ENCODE measurements at places on chromosomes 1 and 21. TPM values are rescaled to one million over a fixed set of nuclear protein-coding genes. Genes with fewer than 3 reads are reported as not detected.

TEX38 gene
- not detected for total RNA-seq

GJA5 gene
- total RNA-seq: 34.1 TPM

IFNAR1 gene
- total RNA-seq: 44.8 TPM

NMNAT2 gene
- total RNA-seq: 1.6 TPM

DYNLT5 gene
- 1.0 TPM for total RNA-seq

DNA sequence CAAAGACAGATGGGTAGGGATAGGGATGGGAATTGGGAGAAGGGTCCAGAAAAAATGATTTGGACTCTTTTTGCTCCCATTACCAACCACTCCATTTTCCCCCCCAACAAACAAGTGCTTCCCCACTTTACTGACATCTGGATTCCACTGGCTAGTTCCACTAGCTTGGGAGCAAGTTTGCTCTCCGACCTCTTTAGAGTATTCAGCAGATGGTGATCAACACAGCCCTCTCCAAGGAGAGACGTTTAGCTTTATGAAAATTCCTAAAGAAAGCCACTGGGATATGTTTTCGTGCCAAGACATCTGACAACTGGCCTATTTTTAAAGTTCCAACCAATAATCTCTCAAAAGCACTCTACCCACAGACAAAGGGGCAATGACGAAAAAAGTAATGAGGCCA, 50.3 kb downstream of the ITPKB start:
- H3K27ac ChIP-seq: peak overlapping the region; percentile 71
- no peak for DNase-seq
- no peaks in the 10 kb centered on the region for H3K36me3 ChIP-seq
- H3K27me3 ChIP-seq: no peaks in the 10 kb centered on the region
- H3K4me3 ChIP-seq: no peak overlapping the region

DNA sequence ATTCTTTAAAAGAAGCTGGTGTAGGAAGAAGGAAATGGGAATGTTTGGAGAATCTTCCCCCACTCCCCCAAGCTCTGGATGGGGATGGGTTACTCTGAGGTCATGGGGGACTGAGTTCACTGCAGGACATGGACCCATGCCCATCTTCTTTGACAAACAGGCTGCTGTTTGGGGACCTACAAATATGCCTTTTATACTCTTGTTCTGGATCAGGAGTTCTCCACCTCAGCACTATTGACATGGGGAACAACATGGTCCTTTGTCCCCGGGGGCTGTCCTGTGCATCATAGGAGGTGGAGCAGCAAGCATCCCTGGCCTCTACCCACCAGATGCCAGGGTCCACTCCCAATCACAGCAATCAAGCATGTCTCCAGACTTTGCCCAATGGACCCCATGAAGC, 365.8 kb upstream of the C1orf174 start:
- no peaks in the 10 kb centered on the region for H3K36me3 ChIP-seq
- no peak for DNase-seq
- H3K4me1 ChIP-seq: no peaks in the 10 kb centered on the region
- no peak overlapping the region for H3K4me3 ChIP-seq
- peaks cover 4% of the 10 kb centered on the region for H3K27me3 ChIP-seq

DNA sequence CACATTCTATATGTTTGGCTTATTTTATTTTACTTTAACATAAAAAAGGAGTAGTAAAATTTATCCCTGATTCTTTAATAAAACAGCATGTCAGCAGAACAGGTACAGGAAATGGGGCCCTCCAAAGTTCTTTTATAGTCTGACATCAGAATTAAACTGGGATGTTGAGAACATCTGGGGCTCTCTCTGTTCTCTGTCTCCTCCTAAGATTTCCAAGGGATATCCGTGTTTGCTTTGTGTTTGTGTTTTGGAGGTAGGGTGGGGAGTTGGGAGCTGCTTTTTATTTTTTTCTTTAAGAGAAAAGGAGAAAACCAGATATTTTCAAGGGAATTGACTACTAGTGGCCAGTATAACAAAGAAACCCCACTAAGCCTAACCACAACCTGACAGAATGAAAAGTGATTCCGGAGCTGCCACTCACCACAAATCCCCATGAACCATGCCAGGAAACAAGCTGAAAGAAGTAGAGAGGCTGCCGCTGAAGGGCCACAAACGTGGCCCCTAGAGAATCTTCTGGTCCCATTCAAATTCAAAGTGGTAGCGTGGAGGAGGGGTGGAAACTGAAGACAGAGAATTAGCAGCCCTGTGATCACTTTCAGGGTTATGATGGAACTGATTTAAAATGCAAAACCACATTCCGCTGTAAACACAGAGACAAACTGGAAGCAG, 369.6 kb upstream of the ADGRL2 start:
- H3K36me3 ChIP-seq: no peaks in the 10 kb centered on the region
- H3K4me1 ChIP-seq: no peaks in the 10 kb centered on the region

DNA sequence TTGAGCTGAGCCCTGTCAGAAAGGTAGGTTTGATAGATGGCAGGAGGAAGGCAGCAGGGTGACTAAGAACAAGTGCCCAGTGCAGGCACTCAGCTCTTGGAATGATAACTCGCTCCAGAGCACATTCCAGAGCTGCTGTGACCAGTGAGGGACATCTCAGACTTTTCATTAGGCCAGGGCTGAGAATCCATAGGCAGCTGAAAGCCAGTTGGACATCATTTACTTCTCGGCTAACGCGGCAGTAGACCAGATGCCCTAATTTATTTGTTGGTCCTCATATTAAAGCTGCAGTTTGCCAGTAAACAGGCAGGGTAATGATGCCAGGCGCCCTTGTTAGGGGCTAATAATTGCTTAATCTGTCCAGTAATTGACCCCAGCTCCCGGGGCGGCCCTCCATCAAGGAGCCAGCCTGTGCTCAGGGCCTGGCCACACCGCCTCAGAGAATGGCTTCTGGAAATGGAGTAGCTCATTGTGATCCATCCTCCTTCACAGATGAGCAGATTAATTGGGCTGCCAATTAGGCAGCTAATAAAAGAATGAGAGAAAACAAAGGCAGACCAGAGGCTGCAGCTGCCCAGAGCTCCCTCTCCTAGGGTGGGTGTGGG, 122.0 kb downstream of the BEND5 start:
- H3K4me1 ChIP-seq: no peaks in the 10 kb centered on the region
- no peaks in the 10 kb centered on the region for H3K27me3 ChIP-seq
- H3K36me3 ChIP-seq: no peaks in the 10 kb centered on the region
- no peak for DNase-seq
- no peak overlapping the region for H3K27ac ChIP-seq

GRCh38 chr1:166884040-166884642, 8.1 kb upstream of the TADA1 start:
- H3K4me3 ChIP-seq: peak overlapping the region; percentile 32
- peak; percentile 28 for DNase-seq
- peaks cover 12% of the 10 kb centered on the region for H3K27me3 ChIP-seq
- H3K4me1 ChIP-seq: no peaks in the 10 kb centered on the region
- H3K36me3 ChIP-seq: no peaks in the 10 kb centered on the region

GRCh38 chr21:38300141-38300578, 43.4 kb downstream of the KCNJ15 start:
- H3K27ac ChIP-seq: no peak overlapping the region
- H3K36me3 ChIP-seq: no peaks in the 10 kb centered on the region
- H3K4me1 ChIP-seq: no peaks in the 10 kb centered on the region
- no peak overlapping the region for H3K4me3 ChIP-seq
- no peak for DNase-seq

- H3K27ac ChIP-seq: no peak overlapping the region
- H3K4me3 ChIP-seq: no peak overlapping the region
- H3K36me3 ChIP-seq: no peaks in the 10 kb centered on the region
- no peak for DNase-seq
Measured at GRCh38 chr1:147641695-147642592, 28.4 kb downstream of the ACP6 start.

DNA sequence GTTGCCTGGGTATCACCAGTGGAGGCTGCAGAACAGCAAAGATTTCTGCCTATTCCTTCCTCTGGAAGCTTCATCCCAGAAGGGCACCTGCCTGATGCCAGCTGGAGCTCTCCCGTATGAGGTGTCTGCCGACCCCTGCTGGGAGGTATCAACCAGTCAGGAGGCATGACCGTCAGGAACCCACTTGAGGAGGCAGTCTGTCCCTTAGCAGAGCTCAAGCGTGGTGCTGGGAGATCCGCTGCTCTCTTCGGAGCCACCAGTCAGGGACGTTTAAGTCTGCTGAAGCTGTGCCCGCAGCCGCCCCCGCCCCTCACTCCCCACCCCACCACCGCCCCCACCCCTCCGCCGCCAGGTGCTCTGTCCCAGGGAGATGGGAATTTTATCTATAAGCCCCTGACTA, 23.1 kb upstream of the HFM1 start:
- H3K4me1 ChIP-seq: no peaks in the 10 kb centered on the region
- no peak for DNase-seq
- H3K4me3 ChIP-seq: no peak overlapping the region
- H3K36me3 ChIP-seq: no peaks in the 10 kb centered on the region
- peaks cover 2% of the 10 kb centered on the region for H3K27me3 ChIP-seq
- no peak overlapping the region for H3K27ac ChIP-seq

GRCh38 chr1:1058921-1059493, 15.1 kb downstream of the RNF223 start:
- H3K4me1 ChIP-seq: peaks cover 3% of the 10 kb centered on the region
- no peaks in the 10 kb centered on the region for H3K36me3 ChIP-seq
- H3K27ac ChIP-seq: no peak overlapping the region
- peaks cover 20% of the 10 kb centered on the region for H3K27me3 ChIP-seq

- no peak overlapping the region for H3K27ac ChIP-seq
- H3K27me3 ChIP-seq: no peaks in the 10 kb centered on the region
- DNase-seq: no peak
- H3K4me1 ChIP-seq: no peaks in the 10 kb centered on the region
- H3K4me3 ChIP-seq: no peak overlapping the region
Measured at GRCh38 chr1:236862615-236863211, 67.6 kb downstream of the MTR start.

GRCh38 chr1:164617377-164618201, 58.6 kb downstream of the PBX1 start:
- H3K4me1 ChIP-seq: peaks cover 3% of the 10 kb centered on the region
- no peaks in the 10 kb centered on the region for H3K36me3 ChIP-seq
- no peaks in the 10 kb centered on the region for H3K27me3 ChIP-seq
- peak overlapping the region; percentile 49 for H3K27ac ChIP-seq
- H3K4me3 ChIP-seq: no peak overlapping the region
- no peak for DNase-seq

DNA sequence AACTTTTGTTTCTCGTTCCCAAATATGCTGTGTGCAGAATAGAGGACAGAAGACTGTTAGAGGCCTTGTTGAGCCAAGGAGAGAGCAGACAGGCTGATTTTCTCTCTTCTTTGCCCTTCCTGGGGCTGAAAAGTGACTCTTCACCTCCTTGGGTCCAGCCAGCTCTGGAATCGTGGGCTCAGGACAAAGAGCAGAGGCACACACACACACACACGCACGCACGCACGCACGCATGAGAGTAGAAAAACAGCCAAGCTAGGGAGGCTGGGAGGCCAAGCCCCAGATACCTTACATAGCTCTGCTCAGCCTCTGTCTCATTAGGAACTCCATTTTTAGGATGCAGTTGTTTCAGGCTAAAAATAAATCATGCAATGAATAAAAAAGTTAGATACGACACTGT, at the start of gene CASQ2:
Gene CASQ2, minus strand, starts transcription at position 166 of the 400 bp plus-strand sequence. CDS start 173 bp downstream, outside the sequence.
- H3K4me3 ChIP-seq: no peak within 1 kb of the TSS
- H3K36me3 ChIP-seq: no peaks in the 10 kb centered on the region
- DNase-seq: no peak
- no peak within 1 kb of the TSS for H3K27ac ChIP-seq

- no peaks in the 10 kb centered on the region for H3K27me3 ChIP-seq
- H3K27ac ChIP-seq: peak overlapping the region; percentile 81
- no peak for DNase-seq
- no peak overlapping the region for H3K4me3 ChIP-seq
- no peaks in the 10 kb centered on the region for H3K4me1 ChIP-seq
- no peaks in the 10 kb centered on the region for H3K36me3 ChIP-seq
Measured at GRCh38 chr1:63547621-63548294, 24.4 kb downstream of the EFCAB7 start.

DNA sequence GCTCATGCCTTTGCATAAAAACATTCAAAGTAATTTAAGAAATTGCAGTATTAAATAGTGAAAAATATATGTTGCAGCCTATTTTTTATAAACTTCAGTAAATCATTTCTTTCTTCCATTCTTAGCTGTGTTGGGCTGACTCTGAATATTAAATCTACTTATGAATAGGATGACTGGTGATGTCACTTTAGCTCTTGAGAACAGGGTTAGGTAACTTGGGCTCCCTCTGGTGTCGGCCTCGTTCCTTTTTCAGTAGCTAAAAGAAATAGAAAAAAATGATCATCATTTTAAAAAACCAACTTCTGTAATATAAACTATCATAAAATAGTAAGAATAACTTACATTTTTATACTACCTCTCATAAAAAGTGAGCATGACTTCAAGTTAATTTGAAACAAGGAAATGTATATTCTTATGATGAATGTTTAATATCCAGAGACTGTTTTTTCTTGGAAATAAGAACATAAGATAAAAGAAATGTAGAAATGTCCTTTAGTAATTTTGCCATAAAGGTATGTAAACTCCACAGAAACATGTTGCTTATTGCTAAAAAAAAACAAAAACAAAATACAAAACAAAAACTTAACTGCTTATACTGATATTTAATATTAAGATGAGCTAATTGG, 26.8 kb upstream of the NCAM2 start:
- H3K27ac ChIP-seq: no peak overlapping the region
- H3K27me3 ChIP-seq: no peaks in the 10 kb centered on the region
- no peak for DNase-seq
- no peak overlapping the region for H3K4me3 ChIP-seq
- H3K4me1 ChIP-seq: no peaks in the 10 kb centered on the region
- H3K36me3 ChIP-seq: no peaks in the 10 kb centered on the region

- no peaks in the 10 kb centered on the region for H3K4me1 ChIP-seq
- no peaks in the 10 kb centered on the region for H3K27me3 ChIP-seq
- no peak overlapping the region for H3K4me3 ChIP-seq
- peak; percentile 22 for DNase-seq
Measured at GRCh38 chr1:235582130-235582529, 67.5 kb downstream of the GNG4 start.

- no peak for DNase-seq
- no peak overlapping the region for H3K27ac ChIP-seq
- no peaks in the 10 kb centered on the region for H3K27me3 ChIP-seq
- no peak overlapping the region for H3K4me3 ChIP-seq
- no peaks in the 10 kb centered on the region for H3K36me3 ChIP-seq
- no peaks in the 10 kb centered on the region for H3K4me1 ChIP-seq
Measured at GRCh38 chr21:41941941-41942340, 11.9 kb downstream of the C2CD2 start.

GRCh38 chr1:79362470-79362869, 355.9 kb upstream of the ADGRL4 start:
- no peaks in the 10 kb centered on the region for H3K36me3 ChIP-seq
- no peak overlapping the region for H3K27ac ChIP-seq
- DNase-seq: no peak
- no peak overlapping the region for H3K4me3 ChIP-seq

- no peak for DNase-seq
- H3K4me1 ChIP-seq: no peaks in the 10 kb centered on the region
- no peak overlapping the region for H3K27ac ChIP-seq
- H3K27me3 ChIP-seq: no peaks in the 10 kb centered on the region
Measured at GRCh38 chr1:93483200-93483599, 35.3 kb downstream of the FNBP1L start.

- H3K27me3 ChIP-seq: no peaks in the 10 kb centered on the region
- no peak overlapping the region for H3K27ac ChIP-seq
- H3K4me3 ChIP-seq: no peak overlapping the region
- no peak for DNase-seq
Measured at GRCh38 chr1:83512373-83513193, 486.3 kb downstream of the TTLL7 start.
